ENCODE measurements at places on chromosomes 3 and 15. TPM values are rescaled to one million over a fixed set of nuclear protein-coding genes. Genes with fewer than 3 reads are reported as not detected.

The CILP gene
- total RNA-seq = not detected

The ISLR2 gene
- total RNA-seq = not detected

The MAGI1 gene
- 3.5 TPM for total RNA-seq

The NDN gene
- total RNA-seq = not detected

The CXCR6 gene
- not detected for total RNA-seq

- DNase-seq = no peak
Measured at GRCh38 chr3:157392104-157392503, 44.5 kb upstream of the PTX3 start.

- no peak for DNase-seq
Measured at GRCh38 chr3:102727340-102727739, 292.5 kb downstream of the ZPLD1 start.

- no peak for DNase-seq
Measured at GRCh38 chr3:54986294-54986693, 58.4 kb upstream of the LRTM1 start.

DNA sequence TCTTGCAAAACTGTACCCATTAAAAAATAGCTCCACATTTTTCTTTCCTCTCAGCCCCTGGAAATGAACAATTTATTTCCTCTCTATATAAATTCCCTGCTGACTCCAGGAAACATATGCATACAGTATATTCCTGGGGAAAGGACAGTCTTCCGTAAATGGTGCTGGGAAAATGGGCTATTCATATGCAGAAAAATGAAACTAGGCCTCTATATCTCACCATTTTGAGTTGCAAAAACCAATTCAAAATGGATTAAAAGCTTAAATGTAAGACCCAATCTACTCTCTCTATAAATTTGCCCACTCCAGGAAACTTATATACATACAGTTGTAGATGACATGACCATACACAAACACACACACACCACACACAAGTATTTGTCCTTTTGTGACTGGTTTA is 85.9 kb upstream of the GPR149 start:
- no peak for DNase-seq

Measured in A172 (cell line).